Stimulated activated CD4-positive, alpha-beta T cell treated with anti-CD3 and anti-CD28 coated beads, Interleukin-1b, Interleukin-23, amount 100 ng/mL, for 1 hour (primary cell): ENCODE measurements at places on chromosomes 5 and 9.

DNA sequence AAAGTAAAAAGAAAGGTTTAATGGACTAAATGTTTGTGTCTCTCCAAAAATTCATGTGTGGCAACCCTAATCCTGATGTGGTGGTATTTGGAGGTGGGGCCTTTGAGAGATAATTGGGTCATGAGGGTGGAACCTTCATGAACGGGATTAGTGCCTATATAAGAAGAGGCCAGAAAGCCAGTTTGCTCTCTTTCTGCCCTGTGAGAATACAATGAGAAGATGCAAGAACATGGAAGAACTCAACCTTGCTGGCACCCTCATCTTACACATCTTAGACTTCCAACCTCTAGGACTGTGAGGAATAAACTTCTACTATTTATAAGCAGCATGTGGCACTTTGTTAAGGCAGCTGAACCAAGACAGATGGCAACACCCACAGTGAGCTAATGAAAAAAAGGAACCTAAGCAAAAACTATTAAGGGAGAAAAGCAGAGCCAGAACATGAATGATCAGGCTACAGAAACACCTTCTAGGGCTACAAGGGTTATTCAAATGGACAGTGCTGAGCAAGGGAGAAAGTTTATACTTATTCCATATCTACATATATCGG lies 159.5 kb downstream of the PLK2 start:
- no peak for DNase-seq

DNA sequence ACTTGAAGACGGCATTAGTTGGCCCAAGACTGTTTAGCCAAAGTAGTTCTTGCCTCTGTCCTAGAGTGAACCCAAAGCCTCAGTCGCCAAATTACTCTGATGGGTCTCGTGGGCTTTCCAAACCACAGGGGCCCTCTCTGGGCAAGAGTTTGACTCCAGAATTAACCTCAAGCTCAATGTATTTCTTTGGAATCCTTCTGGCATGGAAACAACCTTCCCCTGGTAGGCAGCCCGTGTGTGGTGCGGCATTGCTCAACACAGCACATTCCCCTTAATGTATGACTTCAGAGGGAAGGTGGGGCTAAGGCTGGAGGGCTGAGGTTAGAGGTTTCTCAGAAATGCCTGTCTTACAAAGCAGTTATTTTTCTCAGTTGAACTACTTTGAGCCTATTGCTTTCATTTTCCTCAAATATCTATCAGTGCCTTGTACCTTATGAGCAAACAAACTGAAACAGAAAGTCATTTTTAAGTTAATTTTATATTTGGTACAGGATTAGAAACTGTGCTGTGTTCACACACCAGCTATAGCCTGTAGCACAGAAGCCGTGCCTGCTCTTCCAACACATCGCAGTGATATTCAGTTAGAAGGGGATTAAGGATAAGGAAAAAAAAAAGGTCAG lies 123.9 kb upstream of the HAPLN1 start:
- no peak for DNase-seq

DNA sequence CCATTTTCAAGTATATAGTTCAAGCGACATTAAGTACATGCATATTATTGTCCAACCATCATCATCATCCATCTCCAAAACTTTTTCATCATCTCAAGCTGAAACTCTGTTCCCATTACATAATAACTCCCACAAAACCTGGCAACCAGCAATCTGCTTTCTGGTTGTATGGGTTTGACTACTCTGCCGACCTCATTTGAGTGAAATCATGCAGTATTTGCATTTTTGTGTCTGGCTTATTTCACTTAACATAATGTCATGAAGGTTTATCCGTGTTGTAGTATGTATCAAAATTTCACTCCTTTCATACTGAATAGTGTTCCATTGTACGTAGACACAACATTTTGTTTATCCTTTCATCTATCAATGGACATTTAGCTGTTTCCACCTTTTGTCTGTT lies 74.8 kb downstream of the SGCD start:
- no peak for DNase-seq

- no peak for DNase-seq
Measured at GRCh38 chr5:133642153-133642722, 29.9 kb upstream of the FSTL4 start.

DNA sequence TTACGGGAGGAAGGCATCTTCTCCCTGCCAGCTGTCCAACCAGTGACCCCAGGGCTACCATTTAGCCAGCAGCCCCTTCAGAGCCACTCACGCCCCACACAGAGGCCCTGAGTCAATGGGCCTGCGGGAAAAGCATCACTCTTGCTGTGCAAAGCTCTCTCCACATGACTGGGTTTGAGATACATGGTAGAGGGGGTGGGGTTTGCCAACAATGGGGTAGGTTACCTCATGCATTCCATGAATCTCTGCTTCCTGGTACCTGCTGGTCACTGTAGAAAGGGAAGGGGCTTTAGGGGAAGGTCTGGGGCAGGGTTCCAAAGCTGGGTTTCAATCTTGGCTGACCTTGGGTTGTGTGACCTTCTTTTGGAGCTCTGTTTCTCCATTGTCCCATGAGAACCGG lies 22.9 kb upstream of the TTLL11 start:
- DNase-seq: no peak

GRCh38 chr5:149367249-149367971 lies 9.6 kb downstream of the PCYOX1L start:
- DNase-seq: no peak

- no peak for DNase-seq
Measured at GRCh38 chr9:92004045-92004392, 54.0 kb upstream of the ROR2 start.

- DNase-seq: no peak
Measured at GRCh38 chr5:75690669-75691068, 26.6 kb downstream of the POC5 start.

- no peak for DNase-seq
Measured at GRCh38 chr9:134699343-134699740, 57.7 kb downstream of the COL5A1 start.

DNA sequence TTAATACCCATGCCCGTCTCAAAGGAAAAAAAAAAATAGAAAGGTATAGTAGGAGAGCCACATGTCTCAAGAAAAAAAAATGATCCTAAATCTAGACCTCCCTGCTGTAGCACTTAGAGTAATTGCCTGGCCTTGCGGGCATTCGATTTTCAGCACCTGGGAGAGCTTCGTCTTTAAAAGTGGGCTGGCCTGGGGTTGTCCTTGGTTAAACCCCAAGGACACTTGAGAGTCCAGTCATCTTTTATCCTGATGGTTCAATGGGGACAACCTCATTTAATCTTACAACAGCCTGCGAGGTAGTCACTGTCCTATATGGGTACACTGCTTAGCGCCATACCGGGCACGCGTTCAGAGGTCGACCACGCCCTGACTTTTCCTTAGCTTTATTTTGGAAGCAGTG lies 60.1 kb downstream of the MAT2B start:
- DNase-seq: no peak

DNA sequence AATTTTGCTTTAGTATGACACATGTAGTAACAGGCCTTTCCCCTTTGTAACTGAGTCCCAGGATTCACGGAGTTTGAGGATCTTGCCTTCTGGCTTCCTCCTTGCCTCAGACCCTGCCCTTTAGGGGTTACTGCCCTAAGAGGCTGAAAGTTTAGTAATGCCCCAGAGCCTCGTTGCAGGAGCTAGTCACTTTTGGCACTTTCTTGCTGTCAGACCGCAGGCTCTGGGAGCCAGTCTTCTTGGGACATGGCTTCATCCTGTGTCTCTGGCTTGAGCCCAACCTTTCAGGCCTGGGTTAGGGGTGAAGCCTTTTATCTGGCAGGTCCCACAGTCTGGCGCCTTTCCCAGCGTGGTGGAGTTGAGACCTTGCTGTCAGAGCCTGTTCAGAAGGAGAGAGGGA lies 185.6 kb upstream of the DMRT1 start:
- no peak for DNase-seq

GRCh38 chr9:112430006-112430522 lies 50.2 kb downstream of the HSDL2 start:
- DNase-seq: no peak

- no peak for DNase-seq
Measured at GRCh38 chr9:97748525-97748924, 51.4 kb upstream of the XPA start.

- no peak for DNase-seq
Measured at GRCh38 chr5:98755406-98755805, 18.1 kb upstream of the RGMB start.

GRCh38 chr5:127757576-127757975 lies 54.4 kb downstream of the CCDC192 start:
- DNase-seq: no peak

DNA sequence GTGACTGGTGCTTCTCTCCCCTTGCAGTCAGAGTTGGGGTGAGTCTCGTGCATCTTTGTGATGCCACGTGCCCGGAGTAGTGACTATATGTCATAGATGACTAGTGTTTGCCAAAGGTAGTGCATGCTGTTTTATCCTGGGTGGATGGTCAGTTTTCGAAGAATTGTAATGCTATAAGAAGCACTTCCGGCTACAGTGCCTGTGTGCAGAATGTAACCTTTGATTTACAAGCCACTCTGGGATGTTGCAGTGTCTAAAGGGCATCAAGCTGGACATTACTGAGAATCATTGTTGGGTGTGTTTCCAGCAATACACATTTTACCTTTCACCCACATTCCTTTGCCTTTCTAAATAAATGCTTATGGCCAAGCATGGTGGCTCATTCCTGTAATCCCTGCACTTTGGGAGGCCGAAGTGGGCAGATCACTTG lies 16.7 kb downstream of the MVB12B start:
- DNase-seq: no peak

- DNase-seq: no peak
Measured at GRCh38 chr5:141529873-141530272, 41.0 kb downstream of the PCDHGC5 start.

- no peak for DNase-seq
Measured at GRCh38 chr5:105101577-105101976, 1539.0 kb upstream of the NUDT12 start.

GRCh38 chr9:70049672-70050271 lies 6.1 kb downstream of the MAMDC2 start:
- DNase-seq: no peak

- no peak for DNase-seq
Measured at GRCh38 chr5:39606591-39606990, 181.8 kb upstream of the DAB2 start.

DNA sequence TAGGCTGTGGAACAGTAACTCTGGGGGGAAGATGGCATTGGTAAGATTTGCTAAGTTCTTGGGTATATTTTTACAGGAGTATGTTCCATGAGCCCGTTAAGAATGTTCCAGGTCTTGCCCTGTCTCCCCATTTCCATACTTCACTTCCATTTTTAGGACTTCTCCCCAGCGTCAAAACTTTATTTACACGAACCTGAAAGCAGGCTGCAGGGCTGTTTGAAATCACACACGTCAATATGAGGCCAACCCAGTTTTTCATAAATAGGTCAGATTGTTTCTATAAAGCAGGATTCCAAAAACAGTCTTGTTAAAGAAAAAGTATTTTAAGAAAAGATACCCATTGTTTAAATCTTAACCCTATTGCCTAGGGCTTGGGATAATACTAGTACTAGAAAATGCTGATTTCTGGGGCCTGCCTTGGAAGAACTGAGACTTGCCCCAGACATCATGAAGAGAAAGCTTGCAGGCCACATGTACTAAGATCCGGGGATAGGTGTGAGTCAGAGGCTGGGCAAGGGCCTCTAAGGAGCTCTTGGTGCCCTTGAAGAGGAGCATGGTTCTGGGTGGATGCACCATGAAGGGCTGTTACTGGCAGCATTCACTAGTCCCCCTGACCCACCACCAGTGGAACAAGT lies 24.2 kb downstream of the TRIO start:
- DNase-seq: no peak

GRCh38 chr5:95712347-95712958 lies 18.7 kb upstream of the RHOBTB3 start:
- no peak for DNase-seq

DNA sequence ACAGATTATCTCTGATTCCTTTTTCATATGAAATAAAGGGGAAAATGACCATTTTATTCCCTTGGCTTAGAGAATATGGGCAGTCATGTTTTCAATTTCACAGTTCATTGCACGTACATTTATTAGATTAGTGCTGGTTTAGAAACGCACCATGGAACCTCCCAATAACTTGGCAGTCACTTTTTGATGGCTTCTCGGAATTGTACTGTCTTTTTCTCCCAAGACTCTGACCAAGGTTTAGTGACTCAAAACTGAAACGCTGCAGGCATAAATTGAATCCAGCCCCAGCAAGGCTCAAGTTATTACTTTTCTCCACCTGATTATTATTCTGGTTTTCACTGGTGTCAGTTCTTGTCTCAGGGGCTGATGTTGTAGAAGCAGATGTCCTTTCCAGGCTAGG lies 55.6 kb upstream of the EGFLAM start:
- DNase-seq: no peak

DNA sequence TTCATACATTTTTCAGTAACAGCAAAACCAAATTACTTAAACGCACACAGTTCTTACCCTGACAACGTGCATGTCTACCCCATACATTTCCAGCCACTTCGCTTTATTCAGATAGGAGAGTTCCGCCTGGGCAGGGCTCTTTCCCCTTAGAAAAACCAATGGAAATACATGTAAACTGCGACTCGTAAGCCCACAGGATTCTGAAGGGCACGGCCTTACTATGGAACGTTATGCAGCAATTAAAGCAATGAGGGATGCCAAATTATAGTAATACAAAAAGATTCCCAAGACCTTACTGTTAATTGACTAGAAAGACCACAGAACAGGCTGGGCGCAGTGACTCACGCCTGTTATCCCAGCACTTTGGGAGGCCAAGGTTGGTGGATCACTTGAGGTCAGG lies 64.5 kb downstream of the EPB41L4B start:
- DNase-seq: no peak

GRCh38 chr9:89597711-89598362 lies 7.0 kb upstream of the GADD45G start:
- no peak for DNase-seq

DNA sequence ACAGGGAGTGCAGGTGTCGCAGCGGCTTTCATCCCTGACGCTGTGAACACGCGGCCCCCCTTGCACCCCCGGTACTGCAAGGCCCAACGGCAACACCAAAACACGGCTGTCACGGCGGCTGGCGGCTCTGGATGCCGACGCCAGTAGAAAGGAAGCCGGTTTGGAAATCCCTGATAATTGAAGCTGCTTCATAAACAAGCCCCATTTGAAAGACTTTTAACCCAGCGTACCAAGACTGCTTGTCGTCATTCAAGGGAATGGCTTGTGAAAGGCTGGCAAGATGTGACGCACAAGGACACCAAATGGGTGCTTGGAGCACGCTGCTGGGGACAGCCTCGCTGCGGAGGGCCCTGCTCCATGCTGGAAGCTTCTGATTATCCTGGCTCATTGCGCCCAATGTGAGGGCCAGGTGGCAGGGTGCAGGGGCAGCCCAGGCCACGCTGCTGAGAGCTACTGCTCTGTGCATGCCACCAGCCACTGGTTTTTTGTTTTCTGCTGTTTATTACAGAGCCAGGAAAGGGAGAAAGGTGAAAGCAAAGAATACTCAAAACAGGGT lies 63.1 kb downstream of the GTF3C4 start:
- DNase-seq: no peak
